Esophagus squamous epithelium (tissue), 5 donors: ENCODE measurements at places on chromosomes 4 and X.

DNA sequence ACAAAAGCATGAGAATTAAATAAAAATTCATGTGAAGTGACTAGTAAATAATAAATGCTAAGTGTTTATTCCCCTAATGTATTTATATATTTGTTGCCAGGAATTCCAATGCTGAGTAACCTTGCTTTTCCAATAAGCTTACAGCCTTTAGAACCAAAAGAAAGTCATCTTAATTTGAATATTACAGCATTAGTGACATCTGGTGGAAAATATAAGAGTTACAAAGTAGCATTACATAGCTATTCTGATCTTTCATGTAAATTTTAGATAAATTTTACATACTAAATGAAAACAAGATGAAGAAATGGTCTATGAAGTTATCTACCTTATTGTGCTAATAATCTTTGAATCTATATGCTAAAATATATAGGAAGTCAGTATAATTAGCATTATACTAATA, 10.4 kb downstream of the MAD2L1 start:
- no peak for DNase-seq

DNA sequence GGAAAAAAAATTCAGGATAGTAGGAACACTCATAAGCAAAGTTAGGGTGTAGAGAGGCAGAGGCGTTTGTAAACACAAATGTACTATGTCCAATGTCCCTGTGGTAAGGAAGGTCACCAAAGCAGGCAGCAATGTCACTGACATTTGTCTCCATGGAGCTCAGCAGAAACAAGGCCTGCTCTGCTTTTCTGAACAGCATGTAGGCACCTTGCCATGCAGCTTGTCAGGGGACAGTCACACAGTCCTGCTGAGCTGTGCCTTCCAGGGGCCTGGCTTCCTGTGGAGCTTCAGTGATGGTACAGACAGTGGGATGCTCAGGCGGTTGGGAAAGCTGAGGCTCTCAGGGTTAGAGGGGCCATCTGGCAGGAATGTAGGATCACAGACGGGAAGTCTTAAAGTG, 74.5 kb upstream of the HS3ST1 start:
- no peak for DNase-seq

DNA sequence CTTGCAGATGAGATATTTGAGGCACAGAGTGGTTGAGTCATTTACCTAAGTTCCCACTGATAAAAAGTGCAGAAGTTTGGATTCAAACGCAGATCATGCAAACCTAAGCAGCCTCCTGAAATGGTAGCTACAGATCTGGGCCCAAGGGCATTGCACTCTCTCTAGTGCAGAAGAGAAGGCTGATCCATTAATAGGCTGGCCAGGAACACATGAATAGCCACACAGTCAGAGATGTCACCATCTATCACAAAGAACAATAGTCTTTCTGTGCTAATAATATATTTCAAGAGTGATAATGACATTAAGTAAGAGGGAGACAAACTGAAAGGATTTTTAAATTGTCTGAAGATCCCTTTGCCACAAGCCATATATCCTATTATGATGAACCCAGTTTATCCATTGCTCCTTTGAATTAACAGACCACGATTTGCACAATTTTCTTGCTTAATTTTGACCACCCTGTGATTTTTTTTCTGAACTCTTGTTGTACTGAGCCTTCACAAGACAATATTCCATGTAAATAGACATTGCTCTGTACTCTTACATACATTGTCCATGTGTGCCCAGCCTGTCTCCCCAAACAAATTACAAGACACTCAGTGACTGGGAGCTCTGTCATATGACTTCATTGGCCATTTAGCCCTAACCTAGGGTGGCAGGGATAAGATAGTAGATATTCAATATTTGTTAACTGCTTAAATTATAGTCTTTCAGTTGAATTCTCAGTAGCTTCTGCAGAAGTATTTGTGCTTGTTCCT, 112.4 kb upstream of the RBPJ start:
- no peak for DNase-seq

GRCh38 chr4:184287697-184288255, 70.1 kb upstream of the ENPP6 start:
- no peak for DNase-seq

DNA sequence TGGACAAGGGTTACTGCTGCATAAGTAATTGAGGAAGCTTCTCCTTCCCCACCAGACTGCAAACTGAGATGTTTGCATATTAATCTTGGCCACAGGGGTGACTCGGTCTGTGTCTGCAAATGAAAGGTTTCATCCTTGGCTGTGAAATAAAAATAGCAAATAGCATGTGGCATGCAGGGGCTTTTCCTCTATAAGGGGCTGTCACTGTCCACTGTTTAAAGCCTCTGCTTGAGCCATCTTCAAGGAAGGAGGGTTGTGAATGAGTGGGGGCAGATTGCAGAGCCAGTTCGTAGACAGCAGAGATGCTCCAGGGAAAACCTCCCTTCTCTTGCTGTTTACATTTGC, 33.3 kb downstream of the TMSB4X start:
- no peak for DNase-seq

DNA sequence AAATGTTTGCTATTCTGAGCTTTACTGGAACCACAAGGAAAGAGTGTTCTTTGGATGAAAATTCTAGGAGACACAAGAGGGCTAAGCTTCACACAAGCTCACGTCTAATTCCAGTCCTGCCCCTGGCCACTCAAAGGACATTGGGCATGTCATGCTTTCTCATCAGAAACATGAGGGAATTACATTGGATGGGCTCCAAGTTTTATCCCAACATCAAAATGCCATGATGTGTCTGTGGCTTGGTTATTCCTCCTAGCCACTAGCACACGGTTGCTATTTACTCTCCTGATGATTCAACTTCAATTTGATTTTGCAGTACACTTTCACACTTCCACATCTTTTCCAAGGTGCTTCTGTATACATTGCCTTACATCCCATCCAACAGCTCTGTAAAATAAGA, 149.6 kb upstream of the FAM9B start:
- DNase-seq, result no peak

GRCh38 chr4:182447767-182448280, 204.6 kb downstream of the TENM3 start:
- DNase-seq, result no peak
